ENCODE measurements at places on chromosomes 1 and 21. TPM values are rescaled to one million over a fixed set of nuclear protein-coding genes. Genes with fewer than 3 reads are reported as not detected.

GRCh38 chr1:101236516-101237228, at the start of gene S1PR1:
S1PR1 (plus strand) TSS chr1:101237019; CDS start chr1:101238985, 1,966 bp downstream.
- DNase-seq: no peak

GRCh38 chr1:30023339-30024022, 699.9 kb downstream of the MATN1 start:
- no peak for DNase-seq

GRCh38 chr1:114467491-114467890, 43.5 kb downstream of the TRIM33 start:
- no peak for DNase-seq

GRCh38 chr1:11056504-11056903, 3.3 kb downstream of the SRM start:
- DNase-seq: no peak

Gene CLCA1
- not detected for total RNA-seq

Gene DNAI4
- total RNA-seq: 0.97 TPM
